ENCODE measurements at places on chromosomes 12 and 14.

DNA sequence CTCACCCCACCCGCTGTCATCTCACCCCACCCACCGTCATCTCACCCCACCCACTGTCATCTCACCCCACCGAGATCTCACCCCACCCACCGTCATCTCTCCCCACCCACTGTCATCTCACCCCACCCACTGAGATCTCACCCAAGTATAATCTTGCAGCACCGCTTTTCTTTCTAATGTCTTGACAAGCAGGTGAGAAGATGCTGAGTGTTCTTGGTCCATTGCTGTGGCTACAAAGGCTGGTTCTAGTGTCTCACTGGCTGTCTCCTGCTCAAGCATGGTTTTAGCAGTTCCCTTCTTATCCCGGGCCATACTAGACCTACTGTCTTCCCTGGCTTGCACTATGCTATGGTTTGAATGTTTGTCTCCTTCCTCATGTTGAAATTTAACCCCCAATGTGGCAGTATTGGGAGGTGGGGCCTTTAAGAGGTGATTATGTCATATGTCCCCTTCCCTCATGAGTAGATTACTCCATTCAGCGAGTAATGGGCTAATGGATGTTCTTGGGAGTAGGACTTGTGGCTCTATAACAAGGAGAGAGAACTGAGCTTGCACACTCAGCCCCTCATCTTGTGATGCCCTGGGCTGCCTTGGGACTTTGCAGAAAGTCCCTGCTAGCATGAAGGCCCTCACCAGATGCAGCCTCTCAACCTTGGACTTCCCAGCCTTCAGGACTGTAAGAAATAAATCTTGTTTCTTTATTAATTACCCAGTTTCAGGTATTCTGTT, 47.7 kb upstream of the PPP2R5C start:
- DNase-seq = no peak

DNA sequence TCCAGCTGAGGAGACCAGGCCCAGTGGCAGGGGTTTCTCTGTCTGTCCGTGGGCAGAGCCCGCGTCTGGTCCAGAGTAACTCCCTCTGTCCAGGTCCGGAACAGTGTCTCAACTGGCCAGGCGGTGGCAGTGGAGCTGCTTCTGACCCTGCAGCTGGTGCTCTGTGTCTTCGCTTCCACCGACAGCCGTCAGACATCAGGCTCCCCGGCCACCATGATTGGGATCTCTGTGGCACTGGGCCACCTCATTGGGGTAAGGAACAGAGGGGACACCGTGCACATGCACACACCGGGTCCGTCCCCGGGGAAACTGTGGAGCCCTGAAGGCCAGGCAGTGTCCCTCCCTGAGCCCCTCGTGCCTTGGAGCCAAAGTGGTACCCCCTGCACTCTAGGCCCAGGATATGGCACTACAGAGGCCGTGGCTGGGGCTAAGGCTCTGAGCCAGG, 1.5 kb downstream of the AQP6 start:
- no peak for DNase-seq

DNA sequence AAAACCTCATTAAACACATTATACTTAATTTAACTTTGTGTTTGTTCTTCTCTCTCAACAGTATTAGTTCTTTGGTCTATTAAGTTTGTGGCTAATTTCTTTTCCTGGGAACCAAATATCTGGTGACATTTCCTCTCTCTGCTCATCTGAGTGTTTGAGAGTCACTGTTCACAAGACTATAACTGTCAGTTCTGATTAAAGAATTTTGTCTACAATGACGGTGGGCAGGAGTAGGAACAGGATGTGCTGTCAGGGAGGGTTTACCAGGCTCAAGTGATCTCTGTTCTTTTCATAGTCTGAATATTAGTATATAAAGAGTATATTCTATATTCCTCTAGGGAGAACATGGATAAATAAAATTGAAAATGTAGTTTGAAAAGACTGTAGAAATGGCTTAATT, 92.9 kb downstream of the ALG10B start:
- no peak for DNase-seq

DNA sequence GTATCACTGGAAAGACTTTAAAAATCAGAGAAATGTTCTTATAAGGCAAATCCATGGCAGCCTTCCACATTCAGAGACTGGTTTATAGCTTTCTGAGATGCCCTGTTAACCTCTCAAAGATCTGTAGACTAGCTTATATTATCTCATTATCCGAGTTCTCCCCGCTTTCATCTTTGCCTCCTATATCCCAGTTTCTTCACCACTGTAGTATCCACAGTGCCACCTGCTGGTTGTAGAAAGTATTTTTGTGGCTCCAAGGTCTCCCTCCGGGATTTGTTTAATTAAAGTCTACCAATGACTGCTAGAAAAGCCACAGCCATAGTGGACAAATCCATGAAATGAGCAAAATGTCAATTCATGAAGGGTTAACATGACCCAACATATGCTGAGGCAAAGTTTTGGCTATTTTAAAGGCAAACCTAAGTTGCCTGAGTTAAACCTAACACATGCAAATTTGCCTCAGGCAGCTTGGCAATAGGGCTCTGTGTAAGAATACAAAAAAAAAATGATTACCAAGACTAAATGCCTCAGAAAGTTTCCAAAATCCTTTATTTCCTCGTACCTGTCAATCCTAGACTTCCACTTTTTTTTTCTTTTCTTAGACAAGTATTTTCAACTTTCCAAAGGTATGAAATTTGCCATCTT, 218.8 kb upstream of the BMP4 start:
- peak; percentile 86 for DNase-seq

DNA sequence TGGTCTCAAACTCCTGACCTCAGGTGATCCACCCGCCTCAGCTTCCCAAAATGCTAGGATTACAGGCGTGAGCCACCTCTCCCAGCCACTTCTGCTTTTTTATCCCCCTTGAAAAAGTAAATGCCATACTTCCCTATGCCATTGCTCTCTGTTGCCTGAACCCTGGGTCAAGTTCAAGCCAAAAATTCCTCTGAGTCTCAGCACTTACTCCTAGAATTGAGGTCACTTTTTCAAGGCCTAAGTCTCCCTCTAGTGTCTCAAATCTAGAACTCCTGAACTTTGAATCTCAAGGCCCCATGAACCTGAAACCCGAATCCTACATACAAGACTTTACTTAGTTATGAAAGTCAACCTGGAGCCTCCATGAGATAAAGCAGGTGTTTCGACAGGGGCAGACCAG, 1.4 kb upstream of the APOBEC1 start:
- DNase-seq = peak; percentile 35

GRCh38 chr12:48265777-48266176, 62.7 kb upstream of the OR10AD1 start:
- DNase-seq = no peak

- DNase-seq = no peak
Measured at GRCh38 chr12:47091009-47091408, 11.2 kb upstream of the AMIGO2 start.

- DNase-seq = no peak
Measured at GRCh38 chr14:69259527-69260189, at the start of gene GALNT16. Gene GALNT16, plus strand, starts transcription at chr14:69260158. Its CDS starts 133 bp downstream, at chr14:69260291.

DNA sequence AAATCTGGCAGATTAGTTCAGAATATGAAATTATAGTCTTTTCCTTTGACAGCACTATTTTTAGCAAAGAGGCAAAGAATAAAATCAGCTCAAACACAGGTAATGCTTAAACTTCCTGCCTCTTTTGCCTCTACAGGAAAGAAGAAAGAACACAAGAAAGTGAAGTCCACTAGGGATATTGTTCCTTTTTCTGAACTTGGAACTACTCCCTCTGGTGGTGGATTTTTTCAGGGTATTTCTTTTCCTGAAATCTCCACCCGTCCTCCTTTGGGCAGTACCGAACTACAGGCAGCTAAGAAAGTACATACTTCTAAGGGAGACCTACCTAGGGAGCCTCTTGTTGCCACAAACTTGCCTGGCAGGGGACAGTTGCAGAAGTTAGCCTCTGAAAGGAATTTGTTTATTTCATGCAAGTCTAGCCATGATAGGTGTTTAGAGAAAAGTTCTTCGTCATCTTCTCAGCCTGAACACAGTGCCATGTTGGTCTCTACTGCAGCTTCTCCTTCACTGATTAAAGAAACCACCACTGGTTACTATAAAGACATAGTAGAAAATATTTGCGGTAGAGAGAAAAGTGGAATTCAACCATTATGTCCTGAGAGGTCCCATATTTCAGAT, 17.4 kb downstream of the TMPO start:
- DNase-seq = peak; percentile 81

Measured in Kasumi-1 (cell line).